ENCODE measurements at places on chromosomes 2 and 18. TPM values are rescaled to one million over a fixed set of nuclear protein-coding genes. Genes with fewer than 3 reads are reported as not detected.

DNA sequence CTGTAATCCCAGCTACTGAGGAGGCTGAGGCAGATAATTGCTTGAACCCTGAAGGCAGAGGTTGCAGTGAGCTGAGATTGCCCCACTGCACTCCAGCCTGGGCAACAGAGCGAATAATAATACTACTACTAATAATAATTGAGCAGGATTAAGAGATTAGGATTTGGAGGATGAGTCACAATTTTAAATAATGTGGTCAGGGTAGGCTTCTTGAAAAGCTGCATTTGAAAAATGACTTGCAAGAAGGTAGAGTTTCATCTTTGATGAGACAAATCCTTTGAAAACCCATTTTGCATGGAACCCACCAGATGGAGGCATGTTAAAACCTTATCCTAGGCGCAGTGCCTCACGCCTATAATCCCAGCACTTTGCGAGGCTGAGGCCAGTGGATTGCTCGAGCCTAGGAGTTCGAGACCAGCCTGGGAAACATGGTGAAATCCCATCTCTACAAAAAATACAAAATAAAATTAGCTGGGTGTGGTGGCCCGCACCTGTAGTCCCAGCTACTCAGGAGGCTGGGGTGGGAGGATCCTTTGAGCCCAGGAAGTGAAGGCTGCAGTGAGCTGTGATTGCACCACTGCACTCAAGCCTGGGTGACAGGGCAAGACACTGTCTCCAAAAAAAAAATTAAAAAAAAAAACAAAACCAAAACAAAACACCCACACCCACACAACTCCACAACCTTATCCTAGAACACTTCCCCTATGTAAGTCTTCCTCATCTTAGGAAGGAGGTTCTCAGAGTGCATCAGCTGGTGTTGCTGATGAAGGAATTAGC, 3.3 kb upstream of the ATP8B1 start:
- H3K36me3 ChIP-seq: no peaks in the 10 kb centered on the region
- no peak for DNase-seq
- H3K4me1 ChIP-seq: peaks cover 38% of the 10 kb centered on the region
- no peaks in the 10 kb centered on the region for H3K27me3 ChIP-seq

DNA sequence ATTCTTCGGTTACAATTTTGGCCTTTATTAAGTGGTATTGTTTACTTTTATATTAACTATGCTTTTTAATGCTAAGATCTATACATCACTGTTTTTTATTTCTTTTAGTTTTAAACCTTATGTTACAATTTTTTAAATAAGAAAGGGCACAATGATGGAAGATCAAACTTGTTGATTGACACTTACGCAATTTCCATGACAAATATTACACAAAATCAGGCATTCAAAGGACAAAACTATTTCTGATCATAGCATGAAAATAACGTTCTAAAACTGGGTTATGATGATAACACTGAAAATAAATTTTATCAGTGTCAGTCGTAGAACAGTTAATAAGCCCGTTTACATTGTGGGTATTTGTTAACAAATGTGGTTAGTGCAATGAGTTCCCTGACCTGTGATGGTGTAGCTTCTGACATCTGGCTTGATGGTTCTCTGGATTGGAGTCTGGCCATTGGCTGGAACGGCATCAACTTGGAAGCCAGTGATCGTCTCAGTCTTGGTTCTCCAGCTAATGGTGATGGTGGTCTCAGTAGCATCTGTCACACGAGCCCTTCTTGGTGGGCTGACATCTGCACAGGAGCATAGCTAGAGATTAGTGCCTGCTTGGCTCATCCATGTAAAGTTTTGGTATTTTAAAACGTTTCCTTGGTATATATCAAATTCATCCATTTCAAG, 59.6 kb downstream of the FN1 start:
- no peak for DNase-seq
- no peaks in the 10 kb centered on the region for H3K27me3 ChIP-seq
- no peaks in the 10 kb centered on the region for H3K4me1 ChIP-seq

SERPINB13 gene
- total RNA-seq: 10.9 TPM

GRCh38 chr2:63851691-63852311, 10.1 kb downstream of the UGP2 start:
- no peak for DNase-seq
- no peak overlapping the region for H3K27ac ChIP-seq
- peaks cover 45% of the 10 kb centered on the region for H3K4me1 ChIP-seq
- no peaks in the 10 kb centered on the region for H3K27me3 ChIP-seq

- no peaks in the 10 kb centered on the region for H3K4me1 ChIP-seq
- no peak for DNase-seq
- H3K27me3 ChIP-seq: no peaks in the 10 kb centered on the region
- no peak overlapping the region for H3K4me3 ChIP-seq
- H3K36me3 ChIP-seq: no peaks in the 10 kb centered on the region
- H3K27ac ChIP-seq: no peak overlapping the region
Measured at GRCh38 chr2:147646818-147647468, 197.9 kb upstream of the ACVR2A start.

DNA sequence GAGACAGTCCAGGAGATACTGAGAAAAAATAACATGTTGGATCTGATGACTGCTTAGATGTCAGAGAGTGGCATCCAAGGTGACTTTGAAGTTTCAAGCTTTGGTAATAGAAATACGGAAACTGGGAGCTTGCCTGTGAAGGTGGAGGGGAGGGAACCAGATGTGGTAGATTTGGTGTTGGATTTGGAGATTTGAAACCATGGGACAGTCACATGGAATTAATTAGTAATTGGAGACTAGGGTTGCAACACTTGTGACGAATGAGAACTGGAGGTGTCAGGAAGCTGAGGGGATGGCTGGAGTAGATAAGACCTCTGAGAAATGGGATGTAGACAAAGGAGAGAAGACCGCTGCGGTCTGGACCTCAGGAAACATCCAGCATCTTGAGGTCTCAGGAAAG, 46.7 kb downstream of the RPL37A start:
- no peak overlapping the region for H3K4me3 ChIP-seq
- H3K4me1 ChIP-seq: peaks cover 42% of the 10 kb centered on the region
- H3K27ac ChIP-seq: no peak overlapping the region
- no peak for DNase-seq
- no peaks in the 10 kb centered on the region for H3K36me3 ChIP-seq
- H3K27me3 ChIP-seq: no peaks in the 10 kb centered on the region

- DNase-seq: no peak
- no peaks in the 10 kb centered on the region for H3K4me1 ChIP-seq
- no peaks in the 10 kb centered on the region for H3K27me3 ChIP-seq
- H3K27ac ChIP-seq: no peak overlapping the region
- no peak overlapping the region for H3K4me3 ChIP-seq
Measured at GRCh38 chr2:201008296-201008829, 44.9 kb upstream of the ORC2 start.

GRCh38 chr2:158599609-158600008, 142.9 kb downstream of the PKP4 start:
- no peaks in the 10 kb centered on the region for H3K27me3 ChIP-seq
- H3K36me3 ChIP-seq: no peaks in the 10 kb centered on the region
- no peak for DNase-seq
- no peak overlapping the region for H3K27ac ChIP-seq

GRCh38 chr2:160482673-160483072, 10.9 kb downstream of the RBMS1 start:
- DNase-seq: no peak
- H3K27ac ChIP-seq: no peak overlapping the region
- peaks cover 11% of the 10 kb centered on the region for H3K4me1 ChIP-seq
- no peaks in the 10 kb centered on the region for H3K36me3 ChIP-seq

GRCh38 chr2:233419602-233420391, 65.5 kb downstream of the DGKD start:
- no peak overlapping the region for H3K27ac ChIP-seq
- H3K27me3 ChIP-seq: no peaks in the 10 kb centered on the region
- H3K4me3 ChIP-seq: no peak overlapping the region
- H3K36me3 ChIP-seq: no peaks in the 10 kb centered on the region
- DNase-seq: peak; percentile 8

TLX2 gene
- not detected for total RNA-seq

DNA sequence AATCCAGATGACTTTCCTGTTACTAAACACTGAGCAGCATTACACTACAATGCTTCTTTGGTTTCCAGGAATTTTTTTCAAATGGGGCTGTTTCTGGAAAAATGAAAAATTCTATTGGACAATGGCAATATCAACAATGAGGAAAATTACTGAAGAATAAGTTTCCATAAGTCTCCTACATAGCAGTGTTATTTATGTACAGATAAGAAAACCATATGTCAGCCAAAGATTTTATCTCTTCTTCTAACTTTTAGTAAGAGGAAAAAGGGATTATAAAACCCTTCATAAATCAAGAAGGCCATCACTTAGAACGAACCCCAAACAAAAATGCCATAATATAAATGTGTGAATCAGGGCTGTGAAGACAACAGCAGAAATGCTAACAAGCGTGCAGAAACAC, 31.6 kb upstream of the NOSTRIN start:
- H3K4me1 ChIP-seq: peaks cover 7% of the 10 kb centered on the region
- no peak overlapping the region for H3K4me3 ChIP-seq
- peaks cover 9% of the 10 kb centered on the region for H3K36me3 ChIP-seq
- H3K27ac ChIP-seq: no peak overlapping the region
- no peaks in the 10 kb centered on the region for H3K27me3 ChIP-seq

- H3K36me3 ChIP-seq: no peaks in the 10 kb centered on the region
- no peak for DNase-seq
- H3K4me1 ChIP-seq: no peaks in the 10 kb centered on the region
- H3K27me3 ChIP-seq: no peaks in the 10 kb centered on the region
- no peak overlapping the region for H3K4me3 ChIP-seq
Measured at GRCh38 chr18:69664399-69664798, 263.7 kb downstream of the DOK6 start.

BCL2 gene
- 19.6 TPM for total RNA-seq

UPP2 gene
- total RNA-seq: not detected

IRS1 gene
- 18.4 TPM for total RNA-seq

BOLL gene
- not detected for total RNA-seq

DNA sequence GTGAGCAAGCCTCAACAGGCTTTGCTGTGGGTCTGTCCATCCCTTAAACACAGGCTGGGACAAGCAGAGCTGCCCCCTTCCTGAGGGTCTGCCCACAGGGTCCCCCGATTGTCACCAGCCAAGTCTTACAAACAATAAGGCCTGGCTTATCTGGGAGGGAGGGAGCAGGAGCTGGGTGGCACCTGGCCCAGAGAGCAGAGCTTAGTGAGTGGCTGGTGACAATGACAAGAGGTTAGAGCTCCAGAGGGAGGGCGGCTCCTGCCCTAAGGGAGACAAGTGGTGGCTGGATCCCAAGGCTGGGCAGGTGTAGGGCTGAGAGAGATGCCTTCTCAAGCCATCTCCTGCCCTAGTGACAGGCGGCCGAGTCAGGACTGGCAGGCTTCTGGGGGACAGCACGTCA, 125.5 kb downstream of the KLHL29 start:
- no peak overlapping the region for H3K27ac ChIP-seq
- no peak for DNase-seq
- no peaks in the 10 kb centered on the region for H3K36me3 ChIP-seq
- peaks cover 19% of the 10 kb centered on the region for H3K4me1 ChIP-seq
- no peak overlapping the region for H3K4me3 ChIP-seq

- H3K4me3 ChIP-seq: no peak overlapping the region
- H3K27ac ChIP-seq: no peak overlapping the region
- H3K36me3 ChIP-seq: no peaks in the 10 kb centered on the region
- no peaks in the 10 kb centered on the region for H3K27me3 ChIP-seq
Measured at GRCh38 chr18:47628240-47628781, 302.1 kb downstream of the SMAD2 start.

GRCh38 chr2:231644426-231644825, 51.8 kb downstream of the TEX44 start:
- peak overlapping the region; percentile 94 for H3K27ac ChIP-seq
- H3K36me3 ChIP-seq: no peaks in the 10 kb centered on the region
- H3K4me1 ChIP-seq: peaks cover 85% of the 10 kb centered on the region
- no peak overlapping the region for H3K4me3 ChIP-seq
- no peak for DNase-seq
- no peaks in the 10 kb centered on the region for H3K27me3 ChIP-seq

PAIP2B gene
- total RNA-seq: 30.3 TPM

IL36G gene
- 20.2 TPM for total RNA-seq

DNA sequence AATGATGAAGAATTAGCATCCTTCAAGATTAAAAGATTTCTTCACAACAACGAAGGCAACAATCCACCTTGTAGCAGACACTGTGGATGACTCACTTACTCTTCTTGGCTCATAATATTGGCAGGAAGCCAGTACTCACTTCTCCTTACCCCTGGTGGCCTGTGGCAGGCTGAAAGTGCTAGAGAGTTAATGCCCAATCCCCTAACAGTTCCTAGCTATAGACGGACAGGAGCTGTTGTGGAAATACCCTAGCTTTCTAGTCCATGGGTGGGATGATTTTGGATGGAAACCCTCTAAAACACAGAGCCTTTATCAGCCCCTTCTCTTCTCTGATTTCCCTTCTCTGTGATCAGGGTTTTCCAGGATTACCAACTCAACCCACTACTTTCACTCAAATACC, 128.6 kb upstream of the NYAP2 start:
- no peak for DNase-seq
- H3K36me3 ChIP-seq: no peaks in the 10 kb centered on the region
- no peaks in the 10 kb centered on the region for H3K4me1 ChIP-seq
- no peaks in the 10 kb centered on the region for H3K27me3 ChIP-seq
- H3K4me3 ChIP-seq: no peak overlapping the region

CFAP221 gene
- not detected for total RNA-seq

DNA sequence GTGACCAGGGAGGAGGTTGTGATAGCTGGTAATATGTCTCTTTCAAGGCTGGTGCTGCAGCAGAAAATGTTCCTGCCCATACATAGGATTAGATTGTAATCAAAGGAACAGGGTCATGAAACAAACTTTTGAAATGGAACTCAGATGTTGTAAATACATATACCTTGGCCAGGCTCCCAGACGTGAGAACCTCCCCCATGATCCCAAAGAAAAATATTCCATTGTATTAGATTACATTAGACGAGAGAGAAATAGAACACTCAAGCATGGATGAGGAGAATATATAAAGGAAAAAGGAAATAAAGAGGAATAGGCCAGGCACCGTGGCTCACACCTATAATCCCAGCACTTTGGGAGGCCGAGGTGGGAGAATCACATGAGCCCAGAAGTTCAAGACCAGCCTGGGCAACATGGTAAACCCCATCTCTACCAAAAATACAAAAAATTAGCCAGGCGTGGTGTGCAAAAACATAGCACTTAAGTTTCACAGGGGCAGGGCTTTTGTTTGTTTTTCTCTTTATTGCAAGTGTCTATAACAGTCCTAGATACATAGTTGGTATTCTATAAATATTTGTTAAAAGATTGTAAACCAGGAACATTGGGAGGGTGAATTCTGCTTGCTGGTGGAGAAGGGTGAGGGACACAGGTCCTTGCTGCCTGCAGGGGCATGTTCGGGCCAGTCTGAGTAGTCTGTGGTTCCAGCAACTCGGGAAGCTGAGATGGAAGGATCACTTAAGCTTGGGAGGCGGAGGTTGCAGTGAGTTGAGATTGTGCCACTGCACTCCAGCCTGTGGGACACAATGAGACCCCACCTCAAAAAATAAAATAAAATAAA, 52.8 kb downstream of the RPL37A start:
- peaks cover 41% of the 10 kb centered on the region for H3K4me1 ChIP-seq
- H3K27me3 ChIP-seq: no peaks in the 10 kb centered on the region
- no peak overlapping the region for H3K27ac ChIP-seq
- no peak overlapping the region for H3K4me3 ChIP-seq
- no peak for DNase-seq

GRCh38 chr2:6524691-6525474, 340.8 kb downstream of the CMPK2 start:
- no peak overlapping the region for H3K4me3 ChIP-seq
- H3K4me1 ChIP-seq: no peaks in the 10 kb centered on the region
- no peak for DNase-seq
- no peak overlapping the region for H3K27ac ChIP-seq
- no peaks in the 10 kb centered on the region for H3K36me3 ChIP-seq
- no peaks in the 10 kb centered on the region for H3K27me3 ChIP-seq

GRCh38 chr2:134275058-134275862, 21.4 kb downstream of the MGAT5 start:
- peaks cover 11% of the 10 kb centered on the region for H3K36me3 ChIP-seq
- no peak overlapping the region for H3K4me3 ChIP-seq
- H3K4me1 ChIP-seq: no peaks in the 10 kb centered on the region
- H3K27me3 ChIP-seq: no peaks in the 10 kb centered on the region
- H3K27ac ChIP-seq: no peak overlapping the region
- no peak for DNase-seq
